Stimulated activated CD8-positive, alpha-beta memory T cell treated with anti-CD3 and anti-CD28 coated beads, Interleukin-7, amount 100 ng/mL, for 1 hour (primary cell): ENCODE measurements at places on chromosomes 3 and 15.

DNA sequence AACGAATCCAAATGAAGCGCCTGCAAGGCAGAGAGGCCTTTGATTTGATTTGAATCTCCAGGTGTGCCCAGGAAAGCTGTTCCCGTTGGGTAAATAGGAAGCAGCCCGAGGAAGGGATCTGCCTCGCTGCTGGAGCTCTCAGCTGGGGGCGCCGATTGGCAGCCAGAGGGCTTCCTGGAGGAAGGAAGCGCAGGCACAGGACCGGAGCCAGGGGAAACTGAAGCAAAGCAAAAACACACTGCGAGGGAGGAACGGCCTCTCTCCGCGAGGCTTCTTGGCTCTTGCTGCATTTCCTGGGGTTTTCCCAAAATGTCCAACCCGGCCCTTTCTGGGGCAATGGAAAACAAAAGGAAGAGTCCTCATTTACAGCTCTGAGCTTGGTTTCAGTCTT lies 80.3 kb downstream of the TMEM266 start:
- DNase-seq = no peak

DNA sequence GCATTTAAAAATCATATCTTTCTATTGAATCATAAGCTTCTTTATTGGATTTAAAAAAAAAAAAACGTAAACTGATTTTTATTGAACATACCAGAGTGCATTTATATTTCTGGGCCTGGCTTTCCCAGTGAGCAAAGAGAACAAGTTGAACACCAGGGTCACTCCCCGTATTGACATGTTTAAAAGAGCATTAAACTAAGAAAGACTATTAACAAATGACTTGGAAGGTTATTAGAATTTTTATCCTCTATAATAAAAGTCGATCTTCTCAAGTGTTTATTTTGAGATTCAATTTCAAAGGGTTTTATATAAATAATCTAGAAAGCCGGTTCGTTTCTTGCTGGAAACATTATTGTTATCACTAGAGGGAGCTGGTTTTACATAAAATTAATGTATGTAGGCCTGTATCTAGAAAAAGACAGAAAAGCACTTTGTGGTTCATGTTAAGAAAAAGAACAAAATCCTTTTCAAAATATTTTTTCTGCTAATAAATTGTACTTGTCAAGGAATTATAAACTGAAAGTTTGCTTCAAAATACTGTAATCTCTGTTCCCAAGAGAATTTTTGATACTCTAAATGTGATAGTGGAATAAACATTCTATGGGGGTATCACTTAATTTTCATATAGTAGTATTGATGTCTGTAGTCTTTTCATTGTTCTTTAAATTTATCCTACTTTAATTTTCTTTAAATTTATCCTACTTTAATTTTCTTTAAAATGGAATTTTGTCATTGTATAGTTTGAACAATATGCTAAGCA lies 321.8 kb upstream of the MME start:
- DNase-seq = no peak

- DNase-seq = no peak
These were observed 9.5 kb downstream of the CFAP44 start for GRCh38 chr3:113431811-113432210.

DNA sequence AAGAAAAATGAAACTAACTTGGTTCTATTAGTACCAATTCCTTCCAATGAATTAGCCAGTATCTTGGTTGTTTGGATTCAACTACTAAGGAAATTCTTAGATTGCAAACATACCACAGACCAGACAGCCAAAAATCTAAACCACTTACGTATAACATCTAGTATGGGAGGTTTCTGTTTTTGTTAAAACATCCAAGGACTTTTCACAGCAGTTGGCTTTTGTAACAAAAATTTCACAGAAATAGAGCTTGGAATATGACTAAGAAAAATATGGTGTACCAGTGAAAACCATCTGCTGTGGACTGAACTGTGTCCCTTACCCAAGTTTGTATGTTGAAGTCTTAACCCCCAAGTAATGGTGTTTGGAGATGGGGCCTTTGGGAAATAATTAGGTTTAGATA lies 199.2 kb downstream of the OTOL1 start:
- DNase-seq = no peak

- DNase-seq = no peak
These were observed 32.2 kb downstream of the GPR176 start for GRCh38 chr15:39887832-39888231.

- no peak for DNase-seq
These were observed 1.1 kb downstream of the ZBTB47 start for GRCh38 chr3:42654331-42655201.

GRCh38 chr15:33292717-33293307 lies 18.0 kb upstream of the RYR3 start:
- peak; percentile 3 for DNase-seq

GRCh38 chr3:14142567-14143270 lies 17.9 kb downstream of the TMEM43 start:
- no peak for DNase-seq

- DNase-seq = no peak
These were observed 191.1 kb downstream of the PLCH1 start for GRCh38 chr3:155553780-155554179.

DNA sequence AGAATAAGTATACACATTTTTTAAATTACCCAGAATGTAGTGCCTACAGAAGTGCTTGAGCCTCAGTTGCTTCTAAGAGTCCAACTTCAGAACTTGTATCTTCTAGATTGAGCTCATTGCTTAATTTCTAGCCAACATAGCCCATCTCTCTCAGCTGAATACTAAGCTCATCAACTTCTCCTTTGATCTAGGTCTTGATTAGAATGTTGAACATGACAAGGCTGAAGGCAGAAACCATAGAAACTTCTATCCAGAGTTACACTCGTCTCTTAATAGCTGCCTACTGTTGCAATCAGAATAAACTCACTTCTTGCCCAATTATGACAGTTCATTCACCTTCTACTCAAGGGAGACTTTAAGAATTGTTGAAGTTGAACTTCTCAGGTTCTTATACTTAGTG lies 327.3 kb upstream of the THBS1 start:
- DNase-seq = no peak

GRCh38 chr3:72448375-72448823 lies 399.8 kb downstream of the SHQ1 start:
- DNase-seq = no peak
